ENCODE measurements at places on chromosomes 3 and 15.
A peak's percentile ranks its signal among the peaks of the same experiment; 100 is the strongest.

DNA sequence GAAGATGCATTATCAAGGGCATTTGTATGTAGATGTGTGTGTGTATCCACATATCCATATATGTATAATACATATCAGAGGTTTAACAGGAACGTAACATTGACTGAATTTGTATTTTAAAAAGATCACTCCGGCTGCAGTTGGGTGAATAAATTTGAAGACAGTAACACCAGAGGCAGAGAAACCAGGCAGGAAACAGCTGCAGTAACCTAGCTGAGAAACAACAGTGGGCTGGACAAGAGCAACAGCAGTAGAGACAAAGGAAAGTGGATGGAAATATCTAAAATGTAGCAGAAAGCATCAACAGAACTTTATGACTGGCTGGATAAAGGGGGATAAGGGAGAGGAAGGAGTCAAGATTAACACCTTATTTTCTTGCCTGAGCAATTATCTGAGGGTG lies 68.3 kb upstream of the SETMAR start:
- no peak for DNase-seq

DNA sequence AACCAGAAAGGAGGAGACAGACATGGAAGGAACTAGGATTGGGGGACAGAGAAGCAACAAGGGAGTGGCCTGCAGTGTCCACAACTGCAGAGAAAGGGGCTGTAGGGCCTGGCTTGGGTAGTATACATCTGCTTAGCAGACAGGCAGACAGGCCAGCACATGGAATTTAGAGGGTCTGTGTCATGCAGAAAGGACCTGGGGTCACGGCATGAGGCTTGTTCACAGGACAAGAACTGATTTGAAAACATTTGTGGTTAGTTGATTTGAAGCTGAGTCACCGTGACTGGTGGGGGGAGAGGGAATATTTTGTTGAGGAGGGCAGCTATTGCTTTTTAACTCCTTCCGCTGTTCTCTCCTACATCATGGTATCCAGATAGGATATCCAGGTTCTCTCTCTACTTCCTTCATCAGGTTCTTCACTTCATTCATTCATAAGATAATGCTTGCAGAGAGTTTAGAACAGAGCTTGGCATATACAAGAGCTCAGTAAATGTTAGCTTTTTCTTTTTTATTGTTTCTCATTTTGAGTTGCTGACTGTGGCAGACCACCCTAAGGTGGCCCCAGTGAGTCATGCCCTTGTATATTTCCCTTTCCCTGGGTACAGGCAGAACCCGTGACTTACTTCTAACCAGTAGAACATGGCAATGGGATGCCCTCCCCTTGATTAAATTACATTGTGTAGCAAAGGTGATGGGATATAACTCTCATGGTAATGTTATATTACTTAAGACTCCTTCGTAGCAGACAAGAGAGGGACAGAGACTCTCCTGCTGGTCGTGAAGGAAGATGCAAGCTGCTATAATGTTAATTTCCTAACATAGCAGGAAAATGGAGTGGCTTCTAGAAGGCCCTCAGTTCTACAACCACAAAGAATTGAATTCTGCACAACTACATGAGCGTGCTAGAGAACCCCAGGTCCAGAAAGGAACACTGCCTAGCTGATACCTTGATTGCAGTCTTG lies 95.0 kb upstream of the NMNAT3 start:
- DNase-seq = no peak

- no peak for DNase-seq
Observed at GRCh38 chr3:185653949-185654757, 68.1 kb downstream of the SENP2 start.

GRCh38 chr3:148100476-148100875 lies 597.2 kb upstream of the AGTR1 start:
- DNase-seq = no peak

- peak; percentile 81 for DNase-seq
Observed at GRCh38 chr3:160869825-160870224, 113.8 kb downstream of the PPM1L start.

- no peak for DNase-seq
Observed at GRCh38 chr3:94241986-94242385, 179.1 kb downstream of the NSUN3 start.

DNA sequence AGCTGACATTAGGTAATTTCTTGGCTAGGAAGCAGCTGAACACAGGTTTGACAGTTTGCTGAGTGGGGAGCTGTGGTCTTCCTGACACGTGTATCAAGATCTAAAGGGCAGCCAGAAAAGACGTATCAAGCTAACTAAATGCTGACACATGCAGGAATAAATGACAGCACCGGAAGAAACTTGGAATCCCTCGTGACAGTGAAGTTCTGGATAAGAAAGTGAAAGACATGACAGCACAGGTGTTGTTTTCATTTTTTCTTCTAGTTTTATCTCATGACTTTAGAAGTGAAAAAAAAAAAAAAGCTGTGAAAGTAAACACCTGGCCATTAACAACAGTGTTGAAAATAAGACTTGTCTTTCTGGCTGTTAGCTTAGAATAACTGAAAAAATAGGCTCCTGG lies 48.7 kb downstream of the FGF7 start:
- no peak for DNase-seq

- DNase-seq = no peak
Observed at GRCh38 chr3:121963608-121964007, 58.4 kb downstream of the ILDR1 start.

GRCh38 chr3:12222775-12223485 lies 64.2 kb upstream of the TIMP4 start:
- no peak for DNase-seq

DNA sequence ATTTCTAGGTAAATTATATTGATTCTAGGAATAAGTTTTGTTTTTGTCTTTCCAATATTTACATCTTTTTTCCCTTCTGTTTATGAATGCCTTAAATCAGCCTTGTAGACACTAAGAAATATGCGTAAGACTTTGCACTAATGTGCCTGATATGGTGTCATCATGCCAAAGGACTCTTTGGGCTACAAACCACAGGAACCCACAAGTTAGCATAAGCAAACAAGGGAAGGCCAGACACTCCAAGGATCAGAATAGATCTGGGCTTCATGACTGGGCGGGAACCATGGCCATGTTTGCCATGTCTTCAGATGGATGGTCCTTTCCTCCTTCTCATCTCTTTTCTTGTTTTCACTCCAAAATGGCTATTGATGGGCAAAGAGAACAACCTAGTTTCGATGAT lies 242.2 kb upstream of the CHRNA7 start:
- no peak for DNase-seq

Measured in NCI-H1105 treated with DMSO at 0.1 percent for 48 hours (cell line).